ENCODE measurements at places on chromosomes 7 and 10.

DNA sequence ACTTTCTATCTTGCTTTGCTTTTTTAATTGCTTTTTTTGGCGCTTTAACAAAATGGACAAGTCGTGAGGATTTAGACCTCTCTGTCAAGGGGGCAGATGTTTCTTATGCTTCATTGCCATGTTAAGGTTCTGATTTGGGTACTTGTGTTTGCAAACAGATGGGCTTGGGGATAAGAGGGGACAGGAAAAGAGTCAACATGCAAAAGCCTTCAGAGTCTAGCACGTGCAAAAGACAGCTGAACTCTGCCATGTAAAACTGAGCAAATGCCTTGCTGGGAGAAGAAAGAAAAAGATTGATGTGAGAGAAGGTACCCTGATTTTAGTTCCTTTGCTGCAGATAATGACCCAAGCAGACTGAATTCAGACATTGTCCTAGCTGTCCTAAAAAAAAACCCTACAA is 173.1 kb downstream of the KIAA1217 start:
- DNase-seq: no peak

- no peak for DNase-seq
Measured at GRCh38 chr7:425794-426188, 93.9 kb downstream of the PDGFA start.

DNA sequence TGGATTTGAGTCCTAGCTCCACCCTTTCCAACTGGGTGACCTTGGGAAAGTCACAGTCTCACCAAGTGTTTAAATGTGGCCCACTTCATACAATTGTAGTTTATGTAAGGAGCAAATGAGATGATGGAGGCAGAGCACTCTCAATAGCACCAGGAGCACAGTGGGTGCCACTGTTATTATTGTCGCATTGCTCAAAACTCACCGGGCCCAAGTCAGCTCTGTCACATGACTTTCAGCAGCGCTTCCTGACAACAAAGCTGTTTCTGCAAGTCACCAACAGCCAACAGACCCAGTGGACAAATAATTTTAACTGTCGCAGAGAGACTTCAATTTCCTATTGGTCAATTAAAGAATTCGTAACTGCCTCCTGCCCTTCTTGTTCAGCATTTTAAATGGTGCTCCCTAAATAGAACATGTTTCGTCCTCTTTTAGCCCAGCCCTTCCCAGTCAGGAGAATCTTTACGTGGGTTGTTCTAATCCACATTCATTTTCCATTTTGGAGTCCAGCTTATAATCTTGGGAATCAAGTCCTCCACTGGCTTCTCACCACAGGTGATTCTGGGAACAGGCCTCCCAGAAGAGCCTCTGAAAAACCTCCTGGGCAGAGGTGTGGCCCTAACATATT is 415.6 kb upstream of the NPVF start:
- DNase-seq: no peak

DNA sequence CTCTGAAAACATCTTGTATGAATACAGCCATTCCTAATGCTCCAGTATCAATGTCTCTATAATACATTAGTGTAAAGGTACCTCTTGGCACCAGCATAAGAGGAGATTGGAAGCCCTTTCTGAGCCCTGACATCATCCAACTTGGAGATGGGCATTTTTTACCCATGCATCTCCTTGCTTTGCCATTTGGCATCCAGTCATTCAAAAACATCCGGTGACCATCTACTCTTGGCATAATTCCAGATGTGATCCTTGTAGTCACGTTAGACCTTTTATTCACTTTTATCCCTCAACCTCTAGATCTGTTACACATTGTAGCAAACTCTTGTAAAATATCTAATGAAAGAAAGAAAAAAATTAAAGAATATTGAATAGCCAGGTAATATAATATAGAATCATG is 17.9 kb upstream of the SGMS1 start:
- DNase-seq: no peak

DNA sequence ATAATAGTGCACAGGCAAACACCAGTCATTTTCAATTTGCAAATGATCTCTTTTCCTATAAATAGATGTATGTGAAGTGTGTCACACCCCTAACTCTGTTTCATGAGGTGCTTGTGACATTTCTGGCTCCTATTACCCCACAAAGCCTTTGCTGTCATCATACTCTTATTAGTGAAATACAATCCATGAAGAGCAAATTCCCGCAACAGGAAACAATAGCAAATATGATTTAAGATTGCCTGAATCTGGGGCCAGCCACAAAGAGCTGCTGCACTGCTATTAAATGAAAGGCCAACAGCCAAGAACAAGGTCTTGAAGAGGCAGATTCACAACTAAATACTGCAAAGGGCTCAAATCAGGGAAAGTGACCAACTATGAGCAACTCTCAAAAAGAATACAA is 96.3 kb upstream of the CAV2 start:
- DNase-seq: no peak

- no peak for DNase-seq
Measured at GRCh38 chr10:21514818-21515351, 10.6 kb downstream of the SKIDA1 start.

- DNase-seq: no peak
Measured at GRCh38 chr7:94913391-94913790, 6.0 kb downstream of the PPP1R9A start.

- no peak for DNase-seq
Measured at GRCh38 chr7:80954191-80954590, 35.3 kb upstream of the SEMA3C start.

DNA sequence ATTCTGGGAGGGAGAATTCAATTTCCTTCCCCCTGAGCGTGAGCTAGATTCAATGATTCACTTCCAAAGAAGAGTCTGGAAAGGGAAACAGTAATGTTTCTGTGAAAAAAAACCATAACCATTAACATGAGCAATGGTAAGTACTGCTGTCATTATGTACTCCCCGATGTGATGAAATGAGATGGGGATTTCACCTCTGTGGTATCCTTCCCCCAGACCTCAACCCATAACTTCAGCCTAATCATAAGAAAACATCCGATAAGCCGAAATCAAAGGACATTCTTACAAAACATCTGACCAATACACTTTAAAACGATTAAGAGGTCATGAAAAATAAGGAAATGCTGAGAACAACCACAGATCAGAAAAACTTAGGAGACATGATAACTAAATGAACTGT is 27.2 kb downstream of the EZH2 start:
- DNase-seq: no peak

DNA sequence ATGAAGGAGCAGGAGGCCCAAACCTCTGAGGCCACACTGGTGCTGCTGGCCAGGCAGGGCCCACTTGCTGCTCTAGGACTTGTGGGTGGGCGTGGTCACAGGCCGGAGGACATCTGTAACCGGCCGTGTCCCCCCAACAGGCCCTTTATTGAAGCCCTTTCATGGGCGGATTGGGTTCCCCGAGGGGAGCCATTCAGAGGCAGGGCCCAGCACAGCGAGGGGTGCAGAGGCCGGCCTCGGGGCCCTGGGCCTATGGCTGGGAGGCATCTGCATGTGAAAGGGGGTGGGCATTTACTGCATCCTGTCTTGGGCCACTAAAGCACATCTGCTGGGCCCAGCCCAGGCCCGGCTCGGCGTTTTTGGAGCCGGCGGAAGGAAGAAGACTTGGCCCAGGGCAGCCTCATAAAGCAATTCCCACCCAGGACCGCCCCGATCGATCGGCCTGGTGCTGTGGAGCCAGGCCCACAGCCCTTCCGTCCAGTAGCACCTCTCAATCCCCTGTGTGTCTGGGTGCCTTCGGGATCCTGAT is 8.4 kb downstream of the LHPP start:
- no peak for DNase-seq

GRCh38 chr7:66355756-66356155 is 150.6 kb downstream of the TPST1 start:
- no peak for DNase-seq

DNA sequence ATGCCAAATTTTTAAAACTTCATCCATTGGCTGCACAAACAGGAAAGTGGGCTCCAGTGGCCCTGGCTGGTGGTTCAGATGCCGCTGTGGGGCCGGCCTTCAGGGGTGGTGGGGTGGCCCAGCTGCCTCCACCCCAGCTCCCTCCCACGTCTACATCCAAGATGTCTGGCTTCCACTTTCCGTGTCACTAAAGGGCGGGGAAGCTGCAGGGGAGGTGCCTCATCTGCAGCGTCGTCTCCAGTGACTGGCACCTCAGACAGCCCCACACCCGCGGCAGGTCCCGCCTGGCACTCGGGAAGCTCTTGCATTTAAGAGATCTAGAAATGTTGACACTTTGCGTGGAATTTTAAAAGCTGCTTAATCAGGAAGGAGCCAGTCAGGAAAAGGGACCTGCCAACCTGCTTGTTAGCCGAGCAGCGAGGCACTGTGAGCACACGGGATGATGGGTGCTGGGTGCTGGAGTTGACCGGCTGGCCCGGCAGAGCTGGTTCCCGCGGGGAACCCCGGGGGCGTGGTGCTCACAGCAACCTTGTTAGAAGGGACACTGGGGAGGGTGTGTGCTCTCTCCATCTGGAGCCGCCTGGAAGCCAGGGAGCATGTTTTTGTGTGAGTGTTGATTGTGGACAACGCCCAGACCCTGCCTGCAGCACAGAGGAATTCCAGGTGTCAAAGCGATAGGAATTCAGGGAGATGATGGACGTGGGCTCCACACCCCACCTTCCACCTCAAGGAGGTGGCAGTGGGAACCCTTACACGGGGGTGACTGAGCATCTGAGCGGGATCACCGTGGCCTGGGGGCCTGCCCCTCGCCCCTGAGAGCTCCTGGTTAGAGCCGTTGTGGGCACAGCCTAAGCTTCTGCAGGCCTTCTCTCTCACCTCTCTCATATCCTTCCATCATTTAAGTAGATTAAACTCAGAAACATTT is 320.5 kb downstream of the PTPRN2 start:
- no peak for DNase-seq

GRCh38 chr7:34761206-34761605 is 103.2 kb downstream of the NPSR1 start:
- DNase-seq: no peak

DNA sequence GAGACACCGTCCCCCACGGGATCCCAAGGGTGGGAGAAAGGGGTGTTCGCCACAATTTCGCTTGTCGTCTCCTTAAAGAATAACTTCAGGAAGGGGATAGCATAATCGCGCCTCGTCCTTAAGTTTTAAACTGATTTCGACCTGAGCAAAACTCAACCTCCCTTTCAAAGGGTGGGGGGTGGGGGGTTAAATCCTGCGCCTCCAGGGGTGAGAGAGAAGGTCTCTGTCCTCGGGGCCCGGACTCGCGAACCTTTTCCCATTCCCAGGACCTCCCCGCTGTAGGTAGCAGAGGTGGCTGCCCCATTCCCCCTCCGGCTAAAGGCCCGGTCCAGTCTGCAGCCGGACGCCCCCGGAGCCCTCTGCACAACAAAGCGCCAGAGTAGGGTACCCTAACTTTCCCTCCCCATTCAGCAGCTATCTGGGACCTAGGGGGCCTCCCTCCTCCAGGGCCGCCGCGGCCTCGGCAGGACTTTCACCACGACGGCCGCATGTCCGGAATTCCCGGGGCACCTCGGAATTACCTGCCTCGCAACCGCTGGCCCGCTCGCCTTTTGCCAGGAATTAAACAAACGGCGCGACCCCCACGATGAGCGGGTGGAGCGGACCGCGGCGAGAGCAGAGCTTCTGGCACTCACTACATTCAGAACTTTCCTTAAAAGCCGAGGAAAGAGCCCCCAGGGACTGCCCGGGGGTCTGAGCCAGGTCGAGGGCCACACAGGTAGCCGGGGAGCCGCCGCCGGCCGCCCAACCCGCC is 1.7 kb downstream of the CDK6 start:
- DNase-seq: peak; percentile 38

All from RWPE1 (cell line).